ENCODE measurements at places on chromosomes 7 and 10. TPM values are rescaled to one million over a fixed set of nuclear protein-coding genes. Genes with fewer than 3 reads are reported as not detected.

GRCh38 chr10:51960494-51960895 is 261.1 kb upstream of the CSTF2T start:
- DNase-seq: peak; percentile 52

DNA sequence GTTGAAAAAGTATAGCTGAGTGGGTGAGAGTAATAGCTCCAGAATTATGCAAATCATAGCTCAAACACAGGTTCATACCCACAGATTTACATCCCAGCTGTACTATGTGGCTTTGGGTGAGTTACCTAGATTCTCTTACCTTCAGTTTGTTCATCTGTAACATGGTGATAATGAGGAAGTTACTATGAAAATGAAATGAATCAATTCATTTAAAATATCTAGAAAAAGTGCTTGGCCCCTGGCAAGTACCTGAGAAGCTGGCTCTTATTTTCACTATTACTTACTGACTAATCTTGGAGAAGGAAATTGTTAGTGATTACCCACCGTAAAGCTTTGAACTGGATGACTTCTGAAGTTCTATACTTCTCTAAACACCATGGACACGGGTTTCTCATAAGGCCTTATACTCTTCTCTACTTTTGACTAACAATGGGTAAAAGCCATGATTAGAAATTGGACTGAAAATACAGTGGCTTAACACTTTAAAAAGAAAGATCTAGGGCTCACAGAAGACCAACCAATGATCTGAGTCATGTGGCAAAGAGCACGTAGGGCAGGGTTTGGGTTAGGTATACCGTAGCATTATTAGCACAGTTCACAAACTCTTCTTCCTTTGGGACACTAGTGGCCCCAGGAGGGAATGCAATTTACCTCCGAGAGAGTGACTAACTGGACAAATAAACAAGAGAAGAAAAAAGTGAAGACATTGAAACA is 149.2 kb downstream of the PLPP4 start:
- no peak for DNase-seq

- no peak for DNase-seq
Observed at GRCh38 chr7:121187676-121188075, 141.1 kb upstream of the WNT16 start.

DNA sequence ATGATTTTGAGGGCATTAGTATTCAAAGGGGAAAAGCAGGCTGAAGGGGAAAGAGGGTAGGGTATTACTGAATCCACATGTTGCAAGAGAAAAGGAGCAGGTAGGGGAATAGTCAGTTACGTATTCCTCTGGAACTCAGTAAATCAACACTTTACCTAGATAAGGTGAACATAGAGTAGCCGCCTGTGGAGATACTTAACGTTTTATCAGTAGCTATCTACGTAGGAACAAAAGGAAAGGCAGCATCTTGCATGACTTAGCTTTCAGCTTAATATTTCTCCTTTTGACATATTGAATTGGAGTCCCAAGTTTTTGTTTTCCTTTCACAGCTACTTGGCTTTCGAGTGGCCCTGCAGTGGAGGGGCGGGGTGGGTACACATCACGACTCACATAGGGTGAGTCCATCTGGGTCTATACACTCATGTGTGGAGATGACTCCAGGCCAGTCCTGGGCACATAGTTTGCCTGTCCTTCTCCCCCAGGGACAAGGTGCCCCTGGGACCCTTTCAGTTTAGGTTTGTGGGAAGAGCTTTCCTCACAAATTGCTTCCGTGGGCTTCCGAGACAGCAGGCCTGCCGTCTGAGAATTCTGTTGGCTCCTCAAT is 48.1 kb downstream of the CCNY start:
- DNase-seq: no peak

DNA sequence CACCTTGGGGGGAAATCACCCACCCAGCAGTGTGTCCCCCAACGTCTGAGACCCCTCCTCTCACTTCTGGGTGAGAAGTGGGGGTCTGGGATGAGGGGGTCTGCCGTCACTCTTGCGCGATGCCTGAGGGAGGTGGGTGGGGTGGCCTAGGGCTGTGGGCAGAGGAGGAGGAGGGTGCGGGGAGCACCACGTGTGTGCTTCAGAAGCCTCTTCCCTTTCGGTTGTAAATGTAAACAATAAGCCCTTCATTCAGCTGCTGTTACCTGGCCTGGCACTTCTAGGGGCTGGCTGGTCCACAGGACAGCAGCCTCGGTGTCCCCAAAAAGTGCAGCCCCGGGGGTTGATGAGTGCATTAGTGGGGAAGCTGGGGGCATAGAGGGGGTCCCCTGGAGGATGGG is 1.3 kb downstream of the CLIP2 start:
- DNase-seq: no peak

DNA sequence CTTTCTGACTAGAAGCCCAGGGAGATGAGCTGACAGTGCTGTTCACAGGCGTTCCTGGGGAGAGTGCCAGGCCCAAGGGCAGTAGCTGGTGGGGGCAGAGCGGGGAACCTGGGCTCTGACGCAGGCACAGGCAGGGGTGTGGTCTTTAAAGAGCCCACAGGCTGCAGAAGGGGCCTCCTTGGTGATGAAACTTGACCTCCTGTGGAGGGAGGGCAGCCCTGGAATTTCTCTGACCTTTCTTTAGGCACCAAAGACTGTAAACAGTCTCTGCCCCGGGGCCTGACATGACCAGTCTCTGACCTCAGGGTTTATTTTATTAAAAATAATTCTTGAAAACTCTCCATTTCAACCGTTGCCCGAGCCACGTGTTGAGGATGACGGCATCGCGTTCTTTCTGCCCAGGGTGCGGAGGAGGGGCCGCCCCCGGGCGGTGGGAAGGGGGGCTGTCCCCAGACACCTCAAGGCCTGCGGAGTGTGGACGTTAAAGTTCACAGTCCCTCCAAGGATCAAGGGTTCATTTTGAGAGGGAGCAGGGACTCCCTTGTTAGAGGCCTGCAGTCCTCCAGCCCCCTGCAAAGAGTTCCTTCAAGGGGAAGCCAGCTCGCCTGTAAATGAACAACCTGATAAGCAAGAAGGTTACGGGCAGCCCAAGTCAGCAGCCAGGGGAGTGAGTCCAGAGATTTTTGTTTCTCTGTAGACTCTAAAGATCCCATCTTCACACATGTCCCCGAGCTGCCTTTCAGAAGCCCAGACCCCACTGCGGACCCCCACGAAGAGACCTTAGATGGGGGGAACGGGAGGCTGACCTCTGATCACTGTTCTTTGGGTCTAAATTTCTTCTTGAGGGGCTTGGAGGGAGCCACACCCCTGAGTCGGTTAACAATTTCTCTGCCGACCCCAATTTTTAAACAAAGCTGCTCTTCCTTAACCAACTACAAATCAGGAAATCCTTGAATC is 128.9 kb downstream of the VIPR2 start:
- DNase-seq: no peak

DNA sequence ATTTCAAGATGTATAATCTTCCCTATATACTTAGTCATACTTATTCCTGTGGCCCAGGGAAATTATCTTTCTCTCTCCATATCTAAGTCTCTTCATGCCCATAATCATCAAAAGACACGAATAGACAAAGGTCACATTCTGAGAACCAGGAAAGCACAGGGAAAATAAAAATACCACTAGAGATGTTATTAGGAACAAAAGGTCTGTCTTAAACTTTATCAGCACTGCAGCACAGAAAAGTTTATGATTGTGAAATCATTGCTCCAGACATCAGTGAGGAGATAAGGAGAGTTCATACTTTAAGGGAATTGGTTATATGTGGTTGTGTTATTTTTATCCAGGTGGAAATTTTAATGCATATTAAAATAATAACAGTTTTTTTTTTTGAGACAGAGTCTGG is 974.6 kb upstream of the CELF2 start:
- DNase-seq: no peak

DNA sequence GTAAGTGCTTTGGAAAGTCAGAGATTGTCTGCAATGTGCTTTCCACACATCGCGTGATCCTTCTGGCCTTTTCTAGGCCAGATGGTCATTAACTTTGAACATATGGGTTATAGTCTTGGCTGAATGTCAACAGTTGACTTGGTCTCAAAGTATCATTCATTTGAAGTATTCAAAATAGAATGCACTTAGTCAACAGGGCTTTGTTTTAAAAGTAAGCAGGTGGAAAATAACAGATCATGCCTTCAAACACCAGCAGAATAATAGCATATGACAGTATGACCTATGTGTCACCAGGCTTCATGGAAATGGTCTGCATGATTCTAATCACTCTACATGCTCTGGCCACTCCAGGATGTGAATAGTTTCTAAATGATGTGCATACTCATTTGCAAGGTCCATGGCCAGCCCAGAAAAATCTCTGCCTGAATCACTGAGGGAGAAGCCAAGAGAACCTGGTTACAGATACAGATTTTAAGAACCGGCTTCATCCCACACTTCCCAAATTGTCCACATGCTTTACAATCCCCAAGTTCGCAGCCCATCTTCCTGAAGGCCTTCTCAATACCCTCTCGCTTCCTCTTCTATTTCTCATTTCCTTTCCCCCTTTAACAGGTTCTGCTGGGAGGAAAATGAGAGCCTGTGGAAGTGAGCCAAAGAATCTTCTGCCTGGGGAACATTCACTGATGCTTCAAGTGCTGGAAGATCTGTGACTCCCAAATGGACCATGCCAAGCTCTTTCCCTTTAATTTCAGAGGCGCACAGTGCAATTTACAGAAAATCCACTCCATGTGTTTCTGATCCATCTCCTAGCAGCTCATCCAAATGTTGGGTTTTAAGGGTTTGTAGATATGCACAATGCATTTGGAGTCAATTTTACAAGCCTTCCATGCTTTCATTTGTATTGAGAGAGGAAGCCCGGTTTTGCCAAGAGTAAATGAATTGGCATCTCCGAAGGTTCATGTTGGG is 122.8 kb upstream of the GDF10 start:
- no peak for DNase-seq

- DNase-seq: no peak
Observed at GRCh38 chr10:90047243-90047729, 345.9 kb downstream of the KIF20B start.

GRCh38 chr7:118855290-118855689 is 630.8 kb downstream of the ANKRD7 start:
- DNase-seq: no peak

GRCh38 chr10:53898532-53898931 is 902.5 kb downstream of the PCDH15 start:
- no peak for DNase-seq

- no peak for DNase-seq
Observed at GRCh38 chr10:111837985-111838384, 345.6 kb downstream of the GPAM start.

DNA sequence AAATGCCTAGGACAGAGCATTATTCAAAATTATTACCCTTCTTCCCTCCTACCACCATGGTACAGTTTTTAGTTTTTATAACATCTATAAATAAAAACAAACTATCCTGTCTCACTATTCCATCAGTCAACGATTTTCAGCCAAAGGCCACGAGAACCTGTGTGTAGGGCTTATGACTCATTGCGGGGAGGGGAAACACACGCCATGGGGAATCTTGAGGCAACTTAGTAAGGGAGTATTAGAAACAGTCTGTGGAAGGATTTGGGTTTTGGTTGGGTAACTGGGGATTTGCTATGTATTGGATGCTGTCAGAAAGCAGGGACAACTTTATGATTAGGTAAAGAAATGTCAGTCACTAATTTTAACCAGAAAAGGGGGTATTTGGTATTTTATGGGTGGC is 14.7 kb downstream of the GPR141 start:
- DNase-seq: no peak

- no peak for DNase-seq
Observed at GRCh38 chr10:13942035-13942434, 355.3 kb downstream of the PRPF18 start.

DNA sequence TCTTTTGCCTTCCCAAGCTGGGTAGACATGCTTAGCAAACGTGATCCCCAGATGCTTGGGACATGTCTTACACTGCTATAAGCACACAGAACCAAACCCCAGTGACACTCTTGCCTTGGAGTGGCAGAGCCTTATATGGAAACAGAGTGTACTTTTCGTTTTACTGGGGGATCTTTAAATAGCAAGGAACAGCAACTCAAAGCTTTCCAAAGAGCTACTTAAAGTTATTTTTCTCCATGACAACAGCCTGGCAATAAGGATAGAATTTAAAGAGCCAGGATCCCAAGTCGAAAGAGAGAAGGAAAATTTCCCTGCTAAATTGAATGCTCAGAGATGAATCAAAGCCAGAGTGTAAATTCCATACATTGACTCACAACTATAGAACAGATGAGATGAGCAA is 67.8 kb downstream of the ZNF365 start:
- no peak for DNase-seq

DNA sequence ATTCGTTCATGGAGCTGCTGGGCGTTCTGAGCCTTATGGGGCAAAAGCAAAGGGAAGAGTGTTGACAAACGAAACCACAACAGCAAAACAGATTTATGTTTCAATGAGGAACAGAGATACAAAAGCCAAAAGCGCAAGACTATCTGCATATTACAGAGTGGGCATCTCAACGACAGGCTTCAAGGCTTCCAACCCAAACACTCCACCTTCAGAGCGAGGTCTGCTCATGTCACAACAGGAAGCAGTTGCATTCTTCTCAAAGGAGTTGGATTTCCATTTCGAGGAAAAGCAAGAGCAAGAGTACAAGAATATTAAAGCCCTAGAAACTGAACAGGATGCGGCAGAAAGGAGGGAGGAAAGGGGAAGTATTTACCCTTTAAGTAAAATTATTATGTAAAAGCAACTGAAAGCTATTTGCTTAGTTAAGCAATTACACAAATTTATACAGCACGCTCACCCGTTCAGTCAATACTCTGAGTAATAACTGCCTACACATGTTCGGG is 189.3 kb downstream of the ELMO1 start:
- peak; percentile 28 for DNase-seq

GRCh38 chr10:28253169-28253785 is 49.6 kb downstream of the MPP7 start:
- DNase-seq: no peak

DNA sequence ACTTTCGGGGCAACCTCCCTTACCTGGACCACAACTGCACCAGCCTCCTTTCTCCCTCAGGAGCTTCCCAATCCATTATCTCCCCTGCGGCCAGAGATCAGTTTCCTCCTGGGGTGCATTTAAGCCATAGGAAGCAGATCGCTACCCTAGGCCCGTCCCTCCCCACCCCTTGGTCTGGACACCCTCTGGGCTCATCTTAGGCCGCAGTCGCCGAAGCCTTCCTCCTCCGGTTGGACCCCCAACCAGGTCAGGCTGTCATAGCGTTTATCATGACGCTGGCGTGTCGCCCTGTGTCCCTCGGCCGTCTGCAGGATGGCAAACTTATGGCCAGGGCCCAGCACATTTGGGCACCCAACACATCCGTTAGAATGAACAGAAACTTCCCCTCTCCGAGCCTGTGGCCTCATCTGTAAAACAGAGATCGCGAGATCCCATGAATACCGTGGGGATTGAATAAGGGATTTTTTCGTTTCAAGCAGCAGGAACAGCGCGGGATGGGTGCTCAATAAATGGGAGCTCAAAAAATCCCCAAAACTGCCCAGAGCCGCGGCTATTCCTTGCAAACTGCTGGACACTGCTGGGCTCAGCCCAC is 669 bp upstream of the AP5Z1 start:
- DNase-seq: peak; percentile 85

Gene IQUB
- not detected for total RNA-seq

Gene CYP26A1
- 2.1 TPM for total RNA-seq

Gene KCNK18
- total RNA-seq: not detected

Gene TCAF2
- total RNA-seq: 7.1 TPM

Gene RPP38
- total RNA-seq: 10.6 TPM

Gene LRRC61
- 0.39 TPM for total RNA-seq

Gene HOXA4
- total RNA-seq: 8.1 TPM

Gene INMT
- not detected for total RNA-seq

Gene SUV39H2
- total RNA-seq: 29.9 TPM

Gene TMEM196
- not detected for total RNA-seq

Gene KCNIP2
- 3.0 TPM for total RNA-seq
